ENCODE measurements at places on chromosomes 13 and 19.

GRCh38 chr13:26932465-26932864, 171.9 kb upstream of the GPR12 start:
- DNase-seq = no peak

- DNase-seq = no peak
Observed at GRCh38 chr13:71115301-71115700, 751.7 kb downstream of the DACH1 start.

GRCh38 chr19:5026706-5027273, 57.9 kb downstream of the KDM4B start:
- DNase-seq = no peak

DNA sequence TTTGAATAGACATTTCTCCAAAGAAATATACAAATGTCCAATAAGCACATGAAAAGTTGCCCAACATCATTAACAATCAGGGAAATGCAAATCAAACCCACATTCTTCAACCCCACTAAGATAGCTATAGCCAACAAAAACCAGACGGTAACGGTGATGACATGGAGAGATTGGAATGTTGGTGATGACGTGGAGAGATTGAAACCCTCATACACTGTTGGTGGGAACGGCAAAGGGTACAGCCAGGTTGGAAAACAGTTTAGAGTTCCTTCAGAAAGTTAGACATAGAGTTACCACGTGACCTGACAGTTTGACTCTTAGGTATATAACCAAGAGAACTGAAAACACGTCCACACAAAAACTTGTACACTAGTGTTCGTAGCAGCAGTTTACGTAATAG, 48.1 kb downstream of the TNFRSF19 start:
- no peak for DNase-seq

DNA sequence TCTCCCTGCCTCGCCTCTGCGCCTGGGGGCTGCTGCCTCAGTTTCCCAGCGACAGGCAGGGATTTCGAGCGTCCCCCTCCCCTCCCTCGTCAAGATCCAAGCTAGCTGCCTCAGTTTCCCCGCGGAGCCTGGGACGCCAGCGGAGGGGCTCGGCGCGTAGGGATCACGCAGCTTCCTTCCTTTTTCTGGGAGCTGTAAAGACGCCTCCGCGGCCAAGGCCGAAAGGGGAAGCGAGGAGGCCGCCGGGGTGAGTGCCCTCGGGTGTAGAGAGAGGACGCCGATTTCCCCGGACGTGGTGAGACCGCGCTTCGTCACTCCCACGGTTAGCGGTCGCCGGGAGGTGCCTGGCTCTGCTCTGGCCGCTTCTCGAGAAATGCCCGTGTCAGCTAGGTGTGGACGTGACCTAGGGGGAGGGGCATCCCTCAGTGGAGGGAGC, 722 bp upstream of the ICAM1 start:
- DNase-seq = no peak

- DNase-seq = no peak
Observed at GRCh38 chr13:91459485-91459884, 61.1 kb downstream of the GPC5 start.

DNA sequence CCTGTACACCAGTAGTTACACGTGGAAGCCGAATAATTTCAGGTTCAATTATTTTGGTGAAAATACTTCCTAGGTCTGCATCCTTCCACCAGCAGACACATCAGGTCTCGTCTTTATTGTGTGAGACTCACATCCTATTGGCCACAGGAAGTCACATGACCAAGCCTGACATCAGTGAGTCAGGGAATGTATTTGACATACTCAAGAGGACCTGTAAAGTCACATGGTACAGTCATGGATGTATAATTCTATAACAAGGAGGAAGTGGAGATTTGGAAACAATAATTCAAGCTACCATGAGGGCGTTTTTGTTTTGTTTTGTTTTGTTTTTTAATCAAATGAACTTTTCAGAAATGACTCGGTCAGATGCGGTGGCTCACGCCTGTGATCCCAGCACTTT, 9.3 kb upstream of the HIF3A start:
- DNase-seq = no peak

DNA sequence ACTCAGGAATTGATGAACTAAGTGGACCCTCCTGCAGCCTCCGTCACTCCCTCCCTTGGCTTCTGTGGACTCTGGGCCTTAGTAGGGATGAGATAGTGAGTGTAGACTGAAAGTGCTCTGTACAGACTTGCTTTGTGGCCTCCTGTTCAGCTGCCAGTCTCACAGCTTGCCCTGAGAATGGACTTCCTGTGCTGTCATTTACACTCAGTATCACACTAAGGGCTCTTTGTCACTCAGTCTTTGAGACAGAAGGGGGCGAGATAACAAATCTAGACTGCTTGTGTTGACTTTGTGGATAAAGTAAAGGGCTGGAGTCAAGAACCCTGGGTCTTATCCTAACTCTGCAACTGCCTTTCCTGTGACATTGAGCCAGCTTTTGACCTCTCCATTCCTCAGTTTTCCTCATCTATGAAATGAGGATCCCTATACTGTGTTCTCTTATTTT, 21.0 kb upstream of the SPRY2 start:
- DNase-seq = no peak

GRCh38 chr19:51082611-51083010, at the start of gene KLK14:
KLK14 (minus strand) TSS chr19:51082887; CDS start chr19:51082614, 273 bp downstream.
- no peak for DNase-seq

- peak; percentile 61 for DNase-seq
Observed at GRCh38 chr13:49669735-49670309, 21.5 kb downstream of the EBPL start.

DNA sequence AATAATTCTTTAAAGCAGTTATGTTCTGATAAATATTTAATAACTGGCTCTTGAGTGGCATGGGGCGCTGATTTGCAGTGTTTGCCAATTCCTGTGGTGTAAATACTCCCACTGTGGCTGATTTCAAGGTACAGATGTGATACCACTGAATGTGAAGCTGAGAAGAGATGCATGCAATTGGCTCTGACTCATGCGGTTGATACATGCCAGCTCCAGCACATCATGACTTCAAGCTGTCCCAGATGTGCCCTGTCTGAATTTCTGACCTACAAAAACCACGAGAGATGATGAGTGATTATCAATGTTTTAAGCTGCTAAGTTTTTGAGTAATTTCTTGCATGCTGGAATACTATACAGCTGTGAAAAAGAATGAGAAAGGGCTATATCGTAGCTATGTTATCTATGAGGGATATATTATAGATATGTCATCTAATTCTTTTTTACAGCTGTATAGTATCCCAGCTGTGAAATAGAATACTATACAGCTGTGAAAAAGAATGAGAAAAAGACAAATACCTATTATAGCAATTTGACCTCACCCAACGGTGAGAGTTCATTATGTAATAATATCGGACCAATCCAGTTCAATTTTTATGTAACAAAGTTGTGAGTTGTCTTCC, 7.6 kb upstream of the ACSBG2 start:
- no peak for DNase-seq

- no peak for DNase-seq
Observed at GRCh38 chr19:7981199-7981598, 24.2 kb downstream of the ELAVL1 start.

DNA sequence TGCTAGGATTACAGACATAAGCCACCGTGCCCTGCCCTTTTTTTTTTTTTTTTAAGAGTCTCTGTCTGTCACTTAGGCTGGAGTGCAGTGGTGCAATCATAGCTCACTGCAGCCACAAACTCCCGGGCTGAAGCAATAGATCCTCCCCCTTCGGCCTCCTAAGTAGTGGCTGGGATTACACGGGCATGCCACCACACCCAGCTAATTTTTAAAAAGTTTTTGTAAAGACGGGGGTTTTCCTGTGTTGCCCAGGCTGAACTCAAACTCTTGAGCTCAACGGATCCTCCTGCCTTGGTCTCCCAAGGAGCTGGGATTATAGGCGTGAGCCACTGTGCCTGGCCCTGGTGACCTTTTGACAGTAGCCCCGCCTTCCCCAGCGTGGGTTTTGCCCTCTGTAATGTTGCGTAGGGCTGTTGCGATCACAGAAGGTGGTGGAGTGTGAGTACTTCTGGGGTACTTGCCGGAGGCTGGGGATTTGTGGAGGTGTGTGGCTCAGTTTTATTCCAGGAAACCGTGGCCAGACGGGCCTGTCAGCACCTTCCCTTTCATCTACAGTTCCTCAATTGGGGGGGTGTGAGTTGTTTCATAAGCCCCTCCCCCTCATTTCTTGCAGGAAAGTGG, 11.6 kb upstream of the RETN start:
- no peak for DNase-seq

DNA sequence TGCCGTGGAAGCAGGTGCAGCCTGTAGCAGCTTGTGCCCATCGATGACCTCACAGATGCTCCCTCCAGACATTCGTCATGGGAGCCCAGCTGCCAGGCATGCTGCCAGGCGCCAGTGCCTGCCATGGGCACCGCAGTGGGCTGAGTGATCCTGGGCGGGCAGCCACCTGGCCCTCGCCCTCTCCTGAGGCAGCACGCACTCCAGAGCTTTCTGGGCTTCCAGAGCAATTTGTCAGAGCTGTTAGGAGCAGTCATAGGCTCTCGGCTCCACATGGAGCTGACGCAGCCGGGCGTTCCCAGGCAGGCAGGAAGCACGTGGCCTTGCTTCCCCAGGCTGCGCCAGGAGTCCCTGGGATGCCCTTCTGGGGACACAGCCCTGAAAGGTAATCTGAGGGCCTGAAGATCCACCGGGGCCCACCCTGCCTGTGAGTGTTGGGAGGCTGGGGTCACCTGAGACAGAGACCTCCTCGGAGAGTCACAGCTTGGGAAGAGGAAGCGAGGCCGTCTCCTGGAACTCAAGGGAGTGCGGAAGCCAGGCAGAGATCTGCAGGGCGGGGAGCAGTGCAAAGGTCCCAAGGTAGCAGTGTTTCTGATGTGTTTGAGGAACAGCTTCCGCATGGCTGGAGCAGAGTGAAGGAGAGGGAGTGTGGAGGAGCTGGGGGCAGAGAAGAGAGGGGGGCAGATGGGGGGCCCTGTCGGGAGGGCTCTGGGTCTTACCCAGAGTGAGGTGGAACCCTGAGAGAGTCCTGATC, 50.6 kb downstream of the DPF1 start:
- DNase-seq = peak; percentile 96

DNA sequence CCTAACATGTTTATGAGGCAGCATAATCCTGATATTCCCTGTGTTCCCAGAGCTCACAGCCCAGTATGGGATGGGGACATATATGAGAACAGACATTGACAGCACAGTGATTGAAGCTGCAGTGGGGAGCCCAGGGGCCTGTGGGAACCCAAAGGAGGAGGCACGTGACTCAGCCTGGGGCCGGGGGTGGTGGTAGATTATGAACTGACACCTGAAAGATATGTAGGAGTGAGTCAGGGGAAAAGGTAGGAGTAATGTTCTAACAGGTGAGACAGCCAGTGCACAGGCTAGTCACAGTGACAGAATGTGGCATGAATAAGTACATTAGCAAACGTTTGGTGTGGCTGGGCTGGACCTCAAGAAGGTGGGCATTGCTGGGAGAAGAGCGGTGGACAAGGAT, 29.0 kb downstream of the CKM start:
- DNase-seq = no peak

GRCh38 chr13:107882708-107883560, 332.4 kb downstream of the LIG4 start:
- DNase-seq = no peak

GRCh38 chr19:17001603-17002183, 24.9 kb downstream of the CPAMD8 start:
- DNase-seq = no peak

DNA sequence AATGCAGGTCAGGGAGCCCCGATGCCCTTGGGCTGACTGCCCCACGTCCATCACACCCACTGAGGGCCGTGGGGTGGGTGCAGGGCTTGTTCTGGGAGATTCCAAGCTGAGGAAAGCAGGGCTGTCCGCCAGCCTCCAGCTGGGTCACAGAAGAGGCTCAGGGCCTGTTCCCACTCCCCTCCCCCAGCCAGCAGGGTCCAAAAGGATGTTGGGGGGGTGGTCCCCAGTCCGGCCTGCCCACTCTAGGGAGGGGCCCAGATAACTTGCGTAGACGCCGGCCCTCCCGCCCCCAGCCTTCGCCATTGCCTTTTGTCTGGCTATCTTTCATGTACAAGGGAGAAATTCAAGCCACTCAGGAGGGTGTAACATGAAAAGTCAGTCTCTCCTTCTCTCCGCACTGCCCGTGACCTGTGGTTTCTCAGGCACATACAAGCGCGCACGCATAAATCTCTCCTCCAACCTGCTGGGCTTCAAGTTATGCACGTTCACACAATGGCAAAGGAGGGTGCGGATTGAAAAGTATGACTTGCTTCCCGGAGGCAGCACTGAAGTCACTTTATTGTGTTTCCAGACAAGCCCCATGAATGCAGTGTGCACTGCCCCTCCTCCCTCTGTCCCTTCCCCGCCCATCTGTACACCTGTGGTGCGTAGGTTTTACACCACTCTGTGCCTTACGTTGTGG, 20.2 kb downstream of the CARM1 start:
- DNase-seq = no peak

GRCh38 chr13:52931131-52931530, 82.7 kb upstream of the PCDH8 start:
- DNase-seq = no peak

DNA sequence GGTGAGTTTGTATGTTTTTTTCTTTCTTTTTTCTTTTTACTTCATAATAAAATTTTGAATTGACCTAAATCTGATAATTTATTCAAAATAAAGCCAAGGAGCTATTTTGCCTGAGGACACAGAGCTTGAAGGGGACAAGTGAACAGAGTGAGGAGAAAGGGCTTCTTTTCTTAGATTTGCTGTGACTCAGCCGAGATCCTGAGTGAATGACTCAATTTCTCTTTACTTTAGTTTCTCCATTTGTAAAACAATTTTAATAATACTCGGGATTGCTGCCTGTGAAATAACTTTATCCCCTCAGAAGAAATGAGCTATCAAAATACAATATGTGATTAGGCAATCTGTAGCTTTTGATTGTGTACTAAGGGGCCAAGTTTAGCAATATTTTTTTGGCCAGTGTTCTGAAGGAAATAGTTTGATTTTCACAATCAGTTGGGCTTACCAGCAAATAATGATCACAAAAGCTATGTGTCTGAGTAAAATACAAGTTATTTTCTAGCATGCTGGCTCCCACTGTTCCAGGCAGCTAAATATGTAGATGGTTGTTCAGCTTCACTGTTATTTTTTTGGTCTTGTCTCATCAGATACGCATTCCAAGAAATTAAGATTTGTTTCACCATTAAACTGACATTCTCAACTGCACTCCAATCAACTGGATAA, 437.5 kb downstream of the FGF9 start:
- DNase-seq = no peak

GRCh38 chr19:42403586-42403985, 13.5 kb upstream of the CNFN start:
- DNase-seq = no peak

DNA sequence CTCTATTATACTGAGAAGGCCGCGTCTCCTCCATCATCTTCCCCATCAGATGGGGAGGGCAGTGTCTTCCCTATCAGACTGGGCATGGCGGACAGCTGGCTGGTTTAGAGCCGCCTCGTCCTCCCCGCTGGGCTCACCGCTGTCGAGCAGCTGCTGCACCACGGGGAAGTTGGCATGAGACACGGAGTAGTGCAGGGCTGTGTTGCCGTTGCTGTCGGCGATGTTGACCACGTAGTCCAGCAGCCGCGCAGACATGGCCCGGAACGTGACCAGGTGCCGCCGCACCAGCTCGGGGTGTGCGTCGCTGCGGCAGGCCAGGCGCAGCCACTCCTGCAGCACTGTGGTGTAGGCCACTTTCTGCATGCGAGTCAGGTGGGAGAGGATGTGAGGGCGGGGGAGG, 18.8 kb upstream of the SPC24 start:
- no peak for DNase-seq

Data from SHP77 treated with DMSO at 0.1 percent for 48 hours (cell line).